Stimulated activated naive CD4-positive, alpha-beta T cell (primary cell): ENCODE measurements at places on chromosomes 11 and 22.

GRCh38 chr22:29308148-29308790 lies 1.8 kb downstream of the GAS2L1 start:
- no peak for DNase-seq

DNA sequence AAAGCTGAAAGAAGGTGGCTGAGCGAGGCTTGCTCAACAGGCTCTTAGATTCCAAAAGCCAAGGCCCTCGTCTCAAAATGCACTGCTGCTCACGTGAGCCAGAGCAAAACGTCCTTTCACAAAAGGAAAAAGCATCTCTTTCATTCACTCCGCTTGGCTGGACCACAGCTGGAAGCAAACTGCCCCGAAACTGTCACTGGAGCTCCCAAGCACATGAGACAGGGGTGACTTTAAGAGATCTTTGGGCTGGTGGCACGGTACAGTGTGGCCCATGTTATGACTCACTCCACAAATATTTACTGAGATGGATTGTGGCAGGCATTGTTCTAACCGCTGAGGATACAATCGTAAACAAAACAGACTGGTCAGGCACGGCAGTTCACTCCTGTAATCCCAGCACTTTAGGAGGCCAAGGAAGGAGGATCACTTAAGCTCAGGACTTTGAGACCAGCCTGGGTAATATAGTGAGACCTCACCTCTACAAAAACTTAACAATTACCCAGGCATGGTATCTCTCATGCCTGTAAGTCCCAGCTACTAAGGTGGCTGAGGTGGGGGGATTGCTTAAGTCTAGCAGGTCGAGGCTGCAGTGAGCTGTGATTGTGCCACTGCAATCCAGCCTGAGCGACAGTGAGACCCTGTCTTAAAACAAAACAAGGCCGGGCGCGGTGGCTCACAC lies 3.6 kb downstream of the PLA2G6 start:
- no peak for DNase-seq

DNA sequence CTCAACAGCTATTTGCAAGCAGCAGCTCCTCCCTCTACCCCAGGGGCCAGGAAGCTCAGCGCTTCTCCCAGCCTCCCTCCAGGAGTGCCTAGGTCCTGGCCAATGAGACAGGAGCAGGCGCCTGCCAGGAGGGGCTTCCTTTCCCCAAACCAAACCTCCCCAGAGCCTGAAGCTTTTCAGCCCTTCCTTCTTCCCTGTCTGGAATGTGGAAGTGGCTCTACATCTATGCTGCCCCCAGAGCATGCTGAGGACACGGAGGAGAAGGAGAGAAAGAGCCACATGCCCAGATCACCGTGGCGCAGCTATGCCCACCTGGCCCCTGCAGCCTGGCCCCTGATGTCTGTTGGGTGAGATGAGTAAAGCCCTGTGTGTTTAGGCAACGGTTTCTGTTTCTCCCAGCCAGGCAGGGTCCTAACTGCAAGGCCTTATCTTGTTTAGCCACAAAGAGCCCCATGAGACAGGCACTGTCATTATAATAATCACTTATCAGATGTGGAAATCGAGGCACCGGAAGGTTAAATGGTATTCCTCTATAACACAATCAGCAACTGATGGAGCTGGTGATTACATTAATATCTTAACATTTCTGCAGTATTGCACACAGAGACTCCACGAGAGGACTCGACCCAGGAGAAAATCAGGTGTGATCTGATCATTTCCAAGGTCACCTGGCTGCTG lies 315.8 kb downstream of the CTTN start:
- no peak for DNase-seq

GRCh38 chr11:76592961-76593360 lies 77.6 kb downstream of the LRRC32 start:
- no peak for DNase-seq

DNA sequence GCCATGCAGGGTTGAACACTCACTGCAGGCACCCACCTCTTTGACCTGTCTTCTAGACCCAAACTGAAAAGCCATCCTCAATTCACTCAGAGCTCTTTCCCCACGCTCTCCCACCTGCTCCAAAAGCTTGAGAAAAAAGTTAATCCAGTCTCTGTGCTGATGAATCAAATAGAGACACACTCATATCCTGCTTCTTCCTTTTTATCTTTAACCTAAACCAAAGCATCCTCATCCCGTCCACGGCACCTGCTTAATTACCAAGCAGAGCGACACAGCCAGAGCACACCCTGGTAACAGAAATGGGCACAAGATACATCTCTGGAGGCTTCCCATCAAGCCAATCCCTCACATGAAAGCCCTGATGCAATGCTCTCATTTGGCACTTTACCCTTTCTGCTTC lies 102.6 kb downstream of the PLEKHA7 start:
- DNase-seq, result no peak

GRCh38 chr11:112161012-112161411 lies 2.9 kb downstream of the IL18 start:
- no peak for DNase-seq

GRCh38 chr11:2582946-2583604 lies 116.7 kb downstream of the KCNQ1OT1 start:
- no peak for DNase-seq

DNA sequence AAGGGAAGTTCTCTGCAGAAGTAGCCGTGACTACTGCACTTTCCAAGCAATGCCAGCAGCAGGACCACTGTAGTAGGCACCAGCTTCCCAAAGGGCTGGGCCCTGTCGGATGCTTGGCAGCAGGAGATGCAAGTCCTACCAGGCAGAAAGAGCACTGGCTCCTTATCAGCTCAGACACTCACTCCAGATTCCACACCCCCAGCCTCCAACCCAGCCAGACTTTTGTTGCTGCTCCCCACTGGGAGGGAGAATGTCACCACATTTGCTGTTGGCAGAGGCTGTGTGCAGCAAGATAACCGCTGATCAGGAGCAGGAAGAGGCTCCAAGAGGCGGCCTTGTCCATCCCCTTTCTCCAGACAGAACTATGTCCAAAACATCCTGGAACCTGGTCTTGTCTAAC lies 118.7 kb downstream of the C11orf58 start:
- DNase-seq, result no peak

DNA sequence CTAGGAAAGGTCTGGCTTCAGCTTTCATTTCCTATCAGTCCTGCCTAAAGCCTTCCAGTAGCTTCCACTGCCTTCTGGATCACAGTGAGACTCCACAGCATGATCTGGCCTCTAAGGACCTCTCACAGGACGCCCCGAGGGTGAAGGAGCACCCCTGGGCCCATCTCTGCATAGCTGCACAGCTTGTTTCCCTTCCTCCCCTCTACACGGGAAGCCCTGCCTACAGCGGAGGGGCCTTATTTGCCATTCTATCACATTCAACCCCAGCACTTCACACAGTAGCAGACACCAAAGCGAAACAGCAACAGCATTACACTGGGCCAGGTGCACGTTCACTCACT lies 162.3 kb upstream of the GRK3 start:
- DNase-seq, result no peak

DNA sequence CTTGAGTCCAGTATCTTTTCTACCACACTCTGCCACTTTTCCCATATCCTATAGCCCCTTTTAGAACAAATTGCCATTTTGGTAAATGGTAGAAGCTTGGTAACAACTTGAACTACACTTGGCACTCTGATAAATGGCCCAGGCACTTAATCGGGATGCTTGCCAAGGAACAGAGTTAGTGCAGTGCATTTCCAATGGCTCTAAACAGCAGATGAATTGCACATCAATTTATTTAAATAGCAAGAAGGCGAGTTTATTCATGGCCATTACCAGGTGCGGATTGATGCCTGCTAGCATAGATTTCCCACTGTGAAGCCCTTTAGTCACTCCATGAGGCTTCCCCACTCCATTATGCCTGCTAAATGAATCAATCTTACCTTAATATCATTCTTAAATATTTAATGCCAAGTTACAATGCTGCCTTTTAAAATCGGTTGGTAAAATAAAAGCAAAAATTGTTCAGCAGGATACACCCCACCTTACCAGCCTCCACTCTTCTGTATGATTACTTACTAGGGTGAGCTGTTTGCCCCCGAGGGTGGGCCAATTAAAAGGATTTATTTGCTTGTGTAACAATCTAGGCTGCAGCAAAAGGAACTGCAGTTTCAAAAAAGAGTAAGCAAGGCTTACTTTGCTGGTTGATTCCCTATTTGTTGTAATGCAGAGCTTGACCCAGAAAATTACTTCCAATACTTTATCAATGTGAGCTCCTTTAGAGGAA lies 136.0 kb upstream of the ARHGAP42 start:
- no peak for DNase-seq
